ENCODE measurements at places on chromosomes 6 and 20.

- DNase-seq, result no peak
Observed at GRCh38 chr6:107621229-107621937, 131.5 kb downstream of the SOBP start.

GRCh38 chr20:382291-383115, 1.9 kb downstream of the TRIB3 start:
- no peak for DNase-seq

GRCh38 chr6:99822741-99823512, 171.1 kb downstream of the MCHR2 start:
- DNase-seq, result no peak

DNA sequence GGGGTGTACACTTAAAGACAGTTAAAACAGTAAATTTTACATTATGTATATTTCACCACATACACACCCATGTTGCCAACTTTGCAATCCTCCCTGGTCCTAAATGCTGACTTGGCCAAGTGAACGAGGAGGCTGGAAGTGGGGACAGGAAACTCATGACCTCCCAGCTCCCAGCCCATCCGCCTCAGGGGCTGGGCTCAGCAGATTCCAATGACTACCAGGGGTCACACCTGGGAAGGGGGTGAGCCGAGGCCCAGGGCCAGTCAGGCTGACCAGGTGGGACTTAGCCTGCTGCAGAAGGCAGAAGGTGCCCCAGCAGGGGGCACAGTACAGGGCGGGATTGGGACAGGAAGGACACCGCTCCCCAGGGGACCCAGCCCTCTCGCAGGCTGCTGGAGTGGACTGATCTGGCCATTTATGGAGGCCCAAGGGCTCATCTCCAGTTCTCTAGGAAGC, 2.4 kb downstream of the SIGLEC1 start:
- no peak for DNase-seq

DNA sequence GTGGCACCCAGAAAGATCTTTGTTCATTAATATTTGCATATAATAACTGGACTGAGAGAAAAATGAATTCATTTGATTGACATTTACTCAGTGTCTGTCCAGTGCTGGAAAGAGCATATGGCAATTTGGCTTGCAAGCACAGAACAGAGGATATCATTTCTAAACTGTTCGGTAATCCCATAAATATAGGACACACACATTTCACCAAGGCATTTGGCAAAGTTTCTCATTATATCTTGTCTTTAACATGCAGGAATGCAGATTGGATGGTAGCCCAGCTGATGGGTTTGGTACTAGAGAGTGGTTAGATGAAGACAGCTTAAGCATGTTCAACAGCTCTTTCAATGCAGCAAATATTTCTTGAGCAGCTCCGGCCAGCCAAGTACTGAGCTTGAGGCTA, 259.2 kb downstream of the PRKN start:
- no peak for DNase-seq

DNA sequence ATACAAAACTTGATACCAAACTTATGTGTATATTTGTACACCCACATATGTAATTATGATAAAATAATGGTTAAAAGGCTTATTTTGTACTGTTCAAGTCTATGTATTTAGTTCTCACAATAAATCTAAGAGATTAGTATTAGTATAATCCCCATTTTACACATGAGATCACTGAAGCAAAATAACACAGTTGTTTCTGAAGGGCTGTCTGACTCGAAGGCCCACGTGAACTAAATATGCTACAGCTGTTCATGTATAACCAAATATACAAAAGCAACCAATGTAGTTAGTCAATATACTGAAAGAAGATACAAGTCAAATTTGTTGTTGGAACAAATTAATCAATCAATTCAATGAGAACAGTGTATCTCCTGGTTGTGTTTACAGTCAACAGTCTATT, 959.2 kb downstream of the EPHA7 start:
- no peak for DNase-seq

DNA sequence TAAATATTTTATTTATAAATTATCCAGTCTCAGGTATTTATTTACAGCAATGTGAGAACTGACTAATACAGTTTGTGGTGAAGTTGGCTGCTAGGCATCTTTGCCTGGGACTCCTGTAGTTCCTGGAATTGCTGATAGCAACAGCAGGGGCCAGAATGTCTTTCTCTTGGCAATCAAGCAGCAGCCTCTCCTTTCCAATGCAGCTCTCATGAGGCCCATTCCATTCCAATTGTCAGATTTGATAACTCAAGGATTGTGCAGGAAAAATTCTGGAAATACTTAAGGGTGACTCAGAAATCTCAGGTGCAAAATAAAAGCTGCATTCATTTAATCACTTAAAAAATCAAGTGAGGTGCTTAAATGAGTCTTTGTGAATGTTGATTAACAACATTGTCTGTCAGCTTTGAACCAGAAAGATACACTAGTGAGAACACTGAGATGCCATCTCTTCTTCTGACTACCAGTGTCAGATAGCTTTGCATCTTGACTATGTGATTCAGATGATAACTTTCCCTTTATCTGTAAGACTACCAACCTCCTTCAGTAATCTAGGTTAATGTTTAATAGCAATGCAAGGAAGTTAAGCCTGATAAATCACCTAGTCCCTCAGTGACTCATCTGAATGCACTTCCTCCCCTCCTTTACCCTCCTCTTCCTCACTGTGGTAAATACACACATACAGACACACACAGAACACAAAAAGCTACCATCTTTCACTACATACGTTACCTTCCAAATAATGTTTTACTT, 32.1 kb upstream of the COL21A1 start:
- no peak for DNase-seq

GRCh38 chr6:39055661-39056060, 7.1 kb downstream of the GLP1R start:
- DNase-seq, result no peak

- DNase-seq, result no peak
Observed at GRCh38 chr20:50744143-50744792, 12.9 kb downstream of the PARD6B start.

DNA sequence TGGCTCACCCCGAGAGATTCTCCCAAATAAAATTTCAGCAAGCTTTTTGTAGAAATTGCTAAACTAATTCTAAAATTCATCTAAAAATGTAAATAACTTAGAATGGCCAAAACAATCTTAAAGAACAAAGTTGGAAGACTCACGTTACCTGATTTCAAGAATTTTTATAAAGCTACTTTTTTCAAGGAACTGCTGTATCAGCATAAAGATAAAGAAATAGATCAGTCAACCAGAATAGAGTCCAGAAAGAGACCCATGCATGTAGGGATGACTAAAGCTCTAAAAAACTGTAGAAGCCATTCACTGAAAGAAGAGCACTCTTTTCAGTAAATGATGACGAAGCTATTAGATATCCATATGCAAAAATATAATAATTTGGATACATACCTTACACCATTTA, 652.1 kb downstream of the TBC1D32 start:
- no peak for DNase-seq

DNA sequence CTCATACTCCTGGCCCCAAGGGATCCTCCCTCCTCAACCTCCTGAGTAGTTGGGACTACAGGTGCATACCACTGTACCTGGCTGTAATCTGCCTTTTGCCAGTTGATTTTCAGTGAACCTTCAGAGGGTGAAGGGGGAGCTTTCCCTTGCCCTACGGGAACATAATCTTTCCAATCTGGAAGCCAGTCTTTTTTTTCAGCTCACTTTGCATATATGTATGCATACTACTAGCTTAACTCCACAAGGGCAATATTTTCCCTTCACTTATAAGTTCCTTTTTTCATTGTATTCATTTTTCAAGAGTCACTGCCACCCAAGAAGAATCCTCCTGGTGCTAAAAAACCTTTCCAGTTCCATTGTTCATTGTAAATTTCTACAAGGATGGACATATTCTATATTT, 53.4 kb upstream of the GCM1 start:
- DNase-seq, result no peak

- DNase-seq, result no peak
Observed at GRCh38 chr6:28816909-28817807, 106.6 kb downstream of the TRIM27 start.

GRCh38 chr20:57530327-57530981, 5.5 kb upstream of the CTCFL start:
- no peak for DNase-seq

- no peak for DNase-seq
Observed at GRCh38 chr20:5039255-5039657, 37.9 kb upstream of the SLC23A2 start.

DNA sequence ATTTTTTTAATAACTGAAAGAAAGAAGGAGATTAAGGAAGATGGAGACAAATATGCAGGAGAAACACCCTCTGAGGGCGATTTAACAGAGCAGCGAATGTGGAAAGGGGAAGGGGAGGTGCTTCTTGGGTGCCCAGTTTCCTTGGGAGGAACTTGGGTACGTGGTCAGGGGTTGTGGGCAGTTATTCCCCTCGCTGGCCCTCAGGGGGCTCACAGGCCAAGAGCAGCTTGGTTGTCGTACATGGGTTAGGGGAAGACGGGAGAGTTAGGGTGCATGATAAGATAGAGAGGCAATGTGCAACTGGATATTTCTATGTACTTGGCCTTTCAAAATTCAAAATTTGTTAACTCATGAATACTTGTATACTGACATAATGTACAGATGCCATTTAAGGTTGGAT, 7.0 kb upstream of the TUBB2A start:
- no peak for DNase-seq

DNA sequence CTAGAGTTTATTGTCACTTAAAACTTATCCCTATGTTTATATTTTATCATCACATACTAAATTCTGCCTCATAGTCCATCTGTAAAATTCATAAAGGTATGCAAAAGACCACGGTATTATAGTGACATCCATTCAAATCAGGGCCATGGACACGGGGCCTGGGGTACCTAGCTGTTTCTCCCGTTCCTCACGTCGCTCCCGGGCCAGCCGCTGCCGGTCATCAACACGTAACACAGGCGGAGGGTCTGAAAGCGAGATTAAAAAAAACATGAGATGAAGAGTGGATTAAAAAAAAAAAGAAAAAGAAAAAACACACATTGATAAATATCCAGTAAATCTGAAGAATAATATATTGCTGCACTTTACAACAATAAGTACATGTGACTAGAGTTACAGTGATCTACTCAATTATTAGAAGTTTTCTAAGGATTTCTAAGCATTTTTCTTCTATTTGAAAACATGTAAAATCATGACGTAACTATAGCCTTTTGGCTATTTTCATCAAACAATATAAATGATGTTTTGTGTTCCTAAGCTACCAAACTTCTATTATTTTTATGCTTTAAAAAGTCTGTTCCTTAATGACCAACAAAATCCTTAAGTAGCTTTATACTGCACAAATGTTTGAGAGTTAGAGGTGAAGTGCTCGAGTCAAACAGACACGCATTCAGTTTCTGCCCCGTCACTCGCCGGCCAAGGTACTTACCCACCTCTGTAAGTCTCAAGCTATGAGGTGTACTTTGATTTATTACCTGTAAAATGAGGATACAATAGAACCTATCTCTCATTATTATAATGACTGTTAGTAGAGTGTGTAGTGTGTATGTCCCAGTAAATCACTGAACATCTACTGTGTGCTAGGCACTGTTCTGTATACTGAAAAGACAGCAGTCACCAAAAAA, 122.1 kb upstream of the BCLAF1 start:
- no peak for DNase-seq

DNA sequence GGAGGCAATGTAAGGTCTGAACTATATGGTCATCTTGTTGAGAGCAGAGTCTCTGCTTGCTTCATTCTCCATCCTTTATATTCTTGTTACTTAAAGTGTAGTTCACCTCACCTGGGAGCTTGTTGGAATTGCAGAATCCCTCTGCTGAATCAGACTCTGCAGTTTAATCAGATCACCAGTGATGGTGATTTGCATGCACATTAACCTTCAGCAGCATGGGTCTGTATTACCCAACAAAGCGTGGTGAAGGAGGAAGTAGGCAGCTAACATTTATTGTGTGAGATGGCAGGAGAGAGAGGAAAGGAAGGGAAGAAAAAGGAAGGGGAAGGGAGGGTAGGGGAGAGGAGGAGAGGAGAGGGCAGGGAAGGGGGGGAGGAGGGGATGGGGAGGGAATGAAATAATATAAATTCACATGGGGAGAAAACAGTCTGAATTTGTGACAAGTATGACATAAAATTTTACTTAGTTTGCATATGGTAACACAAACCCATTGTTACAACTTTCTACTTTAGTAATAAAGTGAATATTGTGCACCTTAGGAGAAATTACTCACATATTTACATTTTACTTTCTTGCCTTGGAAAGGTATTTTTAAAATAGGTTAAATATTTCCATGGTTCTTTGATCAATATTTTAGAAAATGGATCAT, 740.7 kb downstream of the DHX35 start:
- DNase-seq, result no peak

DNA sequence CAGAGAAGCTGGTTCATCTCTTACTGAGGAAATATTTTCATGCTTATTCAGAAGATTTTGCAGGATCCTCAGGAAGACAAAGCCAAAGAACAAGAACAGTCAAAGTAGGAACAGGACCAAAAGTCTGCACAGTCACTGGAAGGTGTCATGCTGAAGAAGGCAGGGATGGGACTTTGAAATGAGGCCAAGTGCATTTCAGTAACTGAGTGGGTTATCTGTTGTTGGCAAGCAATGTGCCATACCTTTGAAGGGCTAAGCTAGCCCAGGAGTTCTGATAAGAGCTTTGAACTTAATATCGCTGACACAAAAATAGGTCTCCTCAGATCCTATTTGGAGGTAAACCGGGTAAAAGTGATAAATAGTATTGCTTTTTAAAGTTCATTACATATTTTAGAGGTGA, 31.5 kb downstream of the SLC16A10 start:
- no peak for DNase-seq

GRCh38 chr20:51687630-51688029, 80.6 kb downstream of the ATP9A start:
- no peak for DNase-seq

DNA sequence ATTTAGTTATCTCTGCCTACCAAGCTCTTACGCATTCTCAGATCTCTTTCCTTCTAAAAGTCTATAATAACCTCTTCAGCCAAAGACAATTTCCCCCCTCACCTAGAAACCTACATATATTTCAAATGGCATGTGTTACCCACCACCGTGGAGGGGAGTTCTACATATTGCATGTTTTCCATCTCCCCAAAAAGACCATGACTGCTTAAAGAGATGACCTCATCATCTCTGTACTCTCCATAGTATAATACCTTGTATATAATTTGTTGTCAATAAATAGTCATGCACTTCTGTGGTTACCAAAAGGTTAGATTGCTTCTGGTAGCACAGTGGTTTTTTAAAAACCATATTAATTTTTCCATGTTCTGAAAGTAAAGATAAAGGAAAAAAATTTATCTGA, 148.4 kb downstream of the TBX18 start:
- no peak for DNase-seq

DNA sequence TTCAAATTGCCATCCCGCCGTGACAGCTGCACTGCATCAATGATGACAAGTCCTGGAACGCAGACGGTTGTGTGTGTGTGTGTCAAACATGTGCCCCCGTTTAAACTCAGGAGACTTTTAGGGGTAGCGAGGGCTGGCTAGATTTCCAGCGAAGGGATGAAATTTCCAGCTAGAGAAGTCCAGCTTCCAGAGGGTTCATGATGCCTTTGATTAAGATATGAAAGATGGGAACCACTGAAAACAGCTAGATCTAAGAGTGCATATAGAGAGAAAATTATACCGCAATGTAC, 644 bp downstream of the KIZ start:
- DNase-seq, result no peak

- DNase-seq, result no peak
Observed at GRCh38 chr6:16670183-16670582, 91.1 kb downstream of the ATXN1 start.
